Mesothelial cell of epicardium (in vitro differentiated cells): ENCODE measurements at places on chromosomes 2 and 18. TPM values are rescaled to one million over a fixed set of nuclear protein-coding genes. Genes with fewer than 3 reads are reported as not detected.

- no peak for DNase-seq
Observed at GRCh38 chr2:97354576-97354975, 235.1 kb downstream of the ANKRD36B start.

Gene UGT1A8
- not detected in 3 replicates for total RNA-seq

DNA sequence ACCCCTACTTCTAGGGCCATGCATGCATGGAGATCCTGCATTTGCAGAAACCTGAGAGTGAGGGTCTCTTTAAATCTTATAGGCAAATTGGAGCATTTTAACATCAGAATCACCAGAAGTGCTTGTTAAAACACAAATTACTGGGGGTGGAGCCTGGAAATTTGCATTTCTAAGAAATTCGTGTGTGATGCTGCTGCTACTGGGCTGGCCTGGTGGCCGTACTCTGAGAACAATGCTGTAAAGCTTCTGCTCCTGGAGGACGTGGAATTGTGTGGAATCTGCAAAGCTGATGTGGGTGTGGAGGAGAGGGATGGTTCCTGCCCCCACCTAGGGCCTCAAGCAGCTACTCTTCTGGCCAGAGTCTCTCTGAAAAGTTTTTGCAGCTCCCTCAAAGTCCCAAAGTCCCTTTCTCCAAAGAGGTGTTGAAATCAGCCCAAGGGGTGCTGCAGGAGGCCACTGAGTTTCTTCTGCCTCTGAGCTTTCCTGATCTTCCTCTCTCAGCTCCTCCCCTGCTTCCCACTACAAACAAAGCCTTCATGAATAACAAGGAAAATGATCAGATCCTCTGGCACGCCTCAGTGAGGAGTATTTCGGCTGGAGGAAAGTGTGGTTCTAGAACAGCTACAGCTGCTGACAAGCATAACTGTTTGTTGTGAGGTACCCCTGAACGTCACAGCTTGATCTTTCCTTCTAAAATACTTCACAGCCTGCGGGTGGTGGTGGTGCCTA is 508.3 kb downstream of the CNTNAP5 start:
- DNase-seq = no peak

Gene TPO
- not detected in 3 replicates for total RNA-seq

DNA sequence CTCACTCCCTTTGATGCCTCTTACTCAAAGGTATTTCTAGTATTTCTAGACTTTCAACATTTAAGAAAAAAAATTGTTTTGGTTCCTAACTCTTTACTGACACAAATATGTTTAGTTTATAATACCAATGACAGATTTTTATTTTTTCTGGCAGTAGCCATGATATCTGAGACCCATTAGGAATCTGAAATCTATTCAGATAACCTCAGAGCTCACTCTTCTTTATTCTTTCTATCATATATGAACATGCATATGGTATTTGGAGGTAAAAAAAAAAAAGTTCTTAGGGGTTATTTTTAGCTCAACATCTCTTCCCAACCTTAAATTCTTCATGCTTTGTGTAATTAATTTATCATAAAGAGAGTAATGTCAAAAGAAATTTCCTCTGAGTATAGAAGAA is 465.5 kb downstream of the CDH2 start:
- no peak for DNase-seq

Gene FAM237A
- total RNA-seq = not detected in 3 replicates

DNA sequence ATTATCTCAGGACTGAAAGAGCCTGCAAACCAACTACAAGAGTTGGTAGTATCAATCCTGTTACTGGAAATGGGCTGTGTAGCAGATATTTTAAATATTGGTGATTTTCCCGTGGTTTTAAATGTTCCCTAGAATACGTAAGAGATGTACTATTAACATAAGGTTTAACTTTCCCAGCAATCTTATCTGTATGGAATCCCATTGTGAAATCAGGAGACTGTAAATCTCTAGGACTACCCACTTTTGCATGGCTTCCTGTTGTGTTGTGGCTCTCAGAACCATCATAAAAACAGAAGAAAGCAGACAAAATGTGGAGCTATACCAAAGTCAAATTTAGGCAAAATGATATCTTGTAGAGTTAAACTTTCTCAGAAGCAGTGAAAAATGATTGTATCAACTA is 641.5 kb upstream of the SETBP1 start:
- DNase-seq = no peak

- DNase-seq = no peak
Observed at GRCh38 chr2:16226381-16226780, 286.0 kb downstream of the MYCN start.
